H4 (cell line): ENCODE measurements at places on chromosomes 16 and 17. TPM values are rescaled to one million over a fixed set of nuclear protein-coding genes. Genes with fewer than 3 reads are reported as not detected.
A peak's percentile ranks its signal among the peaks of the same experiment; 100 is the strongest.

- DNase-seq: no peak
Measured at GRCh38 chr16:22660441-22661160, 149.9 kb downstream of the NPIPB5 start.

DNA sequence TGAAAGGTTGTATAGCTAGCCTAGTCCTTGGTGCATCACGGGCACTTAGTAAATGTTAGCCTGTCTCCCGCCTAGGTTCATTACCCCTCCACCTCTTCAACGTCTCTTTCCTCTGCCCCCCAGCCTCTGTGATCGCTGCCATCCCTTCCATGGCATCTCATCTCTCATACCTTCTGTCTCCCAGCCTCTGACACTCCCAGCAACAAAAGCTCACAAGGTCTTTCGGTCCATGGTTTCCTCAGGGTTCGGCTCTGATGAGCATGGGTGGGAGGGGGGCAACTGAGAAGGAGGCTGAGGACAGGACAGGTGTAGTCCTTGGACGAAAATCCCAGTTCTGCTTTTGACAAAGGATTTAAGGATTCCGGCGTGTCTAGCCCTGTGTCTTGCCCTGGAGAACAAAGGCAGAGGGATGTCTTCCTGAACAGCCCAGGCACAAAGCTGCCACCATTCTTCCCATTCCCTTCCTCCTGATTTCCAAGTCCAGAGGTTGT, 16.7 kb downstream of the CCR7 start:
- DNase-seq: no peak

GRCh38 chr17:77644181-77645071, 314.1 kb upstream of the TNRC6C start:
- no peak for DNase-seq

DNA sequence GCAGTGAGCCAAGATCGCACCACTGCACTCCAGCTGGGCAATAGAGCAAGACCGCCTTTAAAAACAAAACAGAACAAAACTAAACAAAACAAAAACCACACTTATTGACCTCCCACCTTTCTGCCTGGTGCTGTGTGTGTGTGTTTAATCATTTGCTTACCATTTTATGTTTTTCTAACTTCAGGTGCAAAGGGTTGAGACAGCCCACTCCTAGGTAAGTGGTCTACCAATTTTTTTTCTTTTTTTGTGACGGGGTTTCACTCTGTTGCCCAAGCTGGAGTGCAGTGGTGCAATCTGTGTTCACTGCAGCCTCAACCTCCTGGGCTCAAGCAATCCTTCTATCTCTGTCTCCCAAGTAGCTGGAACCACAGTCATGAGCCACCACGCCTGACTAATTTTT, 65.8 kb downstream of the SALL1 start:
- DNase-seq: no peak

DNA sequence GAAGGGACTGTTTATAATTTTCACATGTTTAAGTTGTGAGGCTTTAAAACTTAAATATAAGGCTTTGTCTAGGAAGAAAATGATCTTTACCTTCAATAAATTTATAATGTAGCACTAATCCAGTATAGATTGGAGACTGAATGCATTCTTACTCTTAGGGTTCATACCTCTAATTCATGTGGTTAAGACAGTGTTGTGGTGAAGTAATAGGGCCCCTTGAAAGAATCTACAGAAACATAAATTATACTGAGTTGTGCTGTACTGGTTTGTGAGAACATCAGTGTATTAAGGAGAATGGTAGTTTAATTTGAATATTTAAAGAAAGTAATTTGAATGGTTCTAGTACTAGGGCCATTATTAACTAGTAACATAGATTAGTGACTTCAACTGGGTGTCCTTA, 13.7 kb downstream of the HAPSTR1 start:
- no peak for DNase-seq

DNA sequence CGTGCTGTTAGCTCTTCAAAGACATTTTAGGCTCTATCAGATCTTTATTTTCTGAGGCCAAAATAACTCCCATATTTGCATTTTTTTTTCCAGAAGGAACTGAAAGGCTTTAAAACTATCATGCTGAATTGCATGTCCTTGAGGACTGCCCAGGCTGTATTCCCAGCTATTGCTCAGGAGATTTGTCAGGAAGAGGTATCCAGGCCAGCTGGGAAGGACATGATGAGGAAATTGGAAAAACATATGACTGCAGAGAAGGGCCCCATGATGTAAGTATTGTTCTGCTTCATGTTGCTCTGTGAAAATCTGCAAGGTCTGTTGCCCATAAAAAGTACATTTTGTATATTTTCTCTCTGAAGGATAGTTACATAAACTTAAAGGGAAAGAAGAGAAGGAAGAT, 5.7 kb downstream of the CDC6 start:
- no peak for DNase-seq

GRCh38 chr16:17556276-17557052, 85.7 kb upstream of the XYLT1 start:
- peak; percentile 40 for DNase-seq

DNA sequence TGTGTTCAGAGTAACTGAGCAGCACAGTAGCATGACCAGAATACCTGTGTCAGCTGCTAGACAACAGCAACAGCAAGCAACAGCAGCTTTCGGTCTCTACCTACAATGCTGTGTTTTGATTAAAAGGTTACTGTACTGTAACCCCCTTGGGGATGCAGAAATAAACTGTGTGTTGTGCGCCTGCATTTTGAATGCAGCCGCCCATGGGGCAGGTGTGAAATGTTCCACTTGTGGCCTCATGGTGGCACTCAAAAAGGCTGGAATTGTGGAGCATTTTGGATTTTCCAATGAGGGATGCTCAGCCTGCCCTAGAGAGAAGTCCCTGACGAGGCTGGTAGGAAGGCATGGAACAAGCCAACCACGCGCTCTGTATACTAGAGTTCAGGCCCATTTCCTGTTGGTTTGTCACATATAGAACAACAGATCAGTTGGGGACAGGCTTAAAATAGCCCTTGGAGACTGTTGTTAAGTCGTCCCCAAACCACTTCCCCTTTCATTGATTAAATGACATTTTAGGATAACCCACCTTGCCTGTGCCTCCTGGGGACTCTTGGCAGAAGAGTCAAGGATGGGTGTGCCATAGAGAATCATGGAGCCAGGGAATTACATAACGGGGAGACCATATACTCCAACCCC, 27.1 kb downstream of the SCPEP1 start:
- DNase-seq: no peak

- DNase-seq: no peak
Measured at GRCh38 chr16:629185-629832, 1.5 kb upstream of the WFIKKN1 start.

DNA sequence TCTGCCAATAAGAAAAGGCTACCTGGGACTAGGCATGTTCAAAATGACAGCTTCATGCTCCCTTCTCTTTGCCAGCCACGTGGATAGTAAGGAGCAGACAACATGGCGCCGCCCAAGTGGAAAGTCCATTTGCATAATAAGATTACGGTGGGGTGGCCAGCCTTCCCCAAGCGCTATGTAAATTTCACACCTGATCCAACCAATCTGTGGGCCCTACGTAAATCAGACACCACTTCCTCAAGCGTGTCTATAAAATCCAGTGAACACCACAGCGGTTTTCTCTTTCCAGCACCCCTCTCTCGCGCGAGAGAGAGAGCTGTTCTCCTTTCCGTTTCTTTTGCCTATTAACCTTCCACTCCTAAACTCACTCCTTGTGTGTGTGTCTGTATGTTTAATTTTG, 140.3 kb upstream of the ERCC4 start:
- peak; percentile 73 for DNase-seq

- DNase-seq: no peak
Measured at GRCh38 chr16:84223456-84223855, 16.4 kb downstream of the KCNG4 start.

- no peak for DNase-seq
Measured at GRCh38 chr16:87489434-87490045, 3.3 kb downstream of the ZCCHC14 start.

DNA sequence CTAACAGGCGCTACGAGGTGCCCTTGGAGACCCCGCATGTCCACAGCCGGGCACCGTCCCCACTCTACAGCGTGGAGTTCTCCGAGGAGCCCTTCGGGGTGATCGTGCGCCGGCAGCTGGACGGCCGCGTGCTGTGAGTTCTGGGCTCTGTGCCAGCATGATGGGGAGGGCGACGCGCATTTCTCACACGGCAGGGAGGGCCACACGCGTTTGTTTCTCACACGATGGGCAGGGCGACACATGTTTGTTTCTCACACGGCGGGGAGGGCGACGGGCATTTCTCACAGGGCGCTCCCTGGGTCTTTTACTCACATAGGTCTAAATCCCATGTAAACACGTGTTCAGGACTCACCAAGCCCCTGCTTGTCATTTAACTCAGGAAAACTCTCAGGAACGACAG, 4.4 kb downstream of the GAA start:
- DNase-seq: no peak

DNA sequence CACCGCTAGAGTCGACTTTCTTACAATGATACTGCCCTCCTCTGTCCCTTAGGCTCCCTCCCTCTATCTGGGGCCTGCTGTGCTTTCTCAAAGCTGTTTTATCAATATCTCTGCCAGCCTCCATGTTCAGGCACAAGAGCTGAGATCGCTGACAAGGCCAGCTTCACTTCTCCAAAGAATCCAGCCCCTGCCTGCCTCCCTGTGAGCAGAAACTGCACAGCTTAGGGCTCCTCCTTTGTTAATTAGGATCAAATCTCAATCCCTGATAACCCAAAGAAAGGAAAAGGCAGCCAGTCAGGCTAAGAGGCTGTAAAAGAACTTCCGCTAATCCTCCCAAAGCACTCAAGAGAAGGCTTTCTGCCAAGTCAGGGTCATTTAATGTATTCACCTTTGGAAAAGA, 616.0 kb upstream of the CDH11 start:
- DNase-seq: no peak

GRCh38 chr16:84495506-84495905, 9.0 kb downstream of the MEAK7 start:
- DNase-seq: no peak

- no peak for DNase-seq
Measured at GRCh38 chr16:56116577-56116964, 74.7 kb upstream of the GNAO1 start.

DNA sequence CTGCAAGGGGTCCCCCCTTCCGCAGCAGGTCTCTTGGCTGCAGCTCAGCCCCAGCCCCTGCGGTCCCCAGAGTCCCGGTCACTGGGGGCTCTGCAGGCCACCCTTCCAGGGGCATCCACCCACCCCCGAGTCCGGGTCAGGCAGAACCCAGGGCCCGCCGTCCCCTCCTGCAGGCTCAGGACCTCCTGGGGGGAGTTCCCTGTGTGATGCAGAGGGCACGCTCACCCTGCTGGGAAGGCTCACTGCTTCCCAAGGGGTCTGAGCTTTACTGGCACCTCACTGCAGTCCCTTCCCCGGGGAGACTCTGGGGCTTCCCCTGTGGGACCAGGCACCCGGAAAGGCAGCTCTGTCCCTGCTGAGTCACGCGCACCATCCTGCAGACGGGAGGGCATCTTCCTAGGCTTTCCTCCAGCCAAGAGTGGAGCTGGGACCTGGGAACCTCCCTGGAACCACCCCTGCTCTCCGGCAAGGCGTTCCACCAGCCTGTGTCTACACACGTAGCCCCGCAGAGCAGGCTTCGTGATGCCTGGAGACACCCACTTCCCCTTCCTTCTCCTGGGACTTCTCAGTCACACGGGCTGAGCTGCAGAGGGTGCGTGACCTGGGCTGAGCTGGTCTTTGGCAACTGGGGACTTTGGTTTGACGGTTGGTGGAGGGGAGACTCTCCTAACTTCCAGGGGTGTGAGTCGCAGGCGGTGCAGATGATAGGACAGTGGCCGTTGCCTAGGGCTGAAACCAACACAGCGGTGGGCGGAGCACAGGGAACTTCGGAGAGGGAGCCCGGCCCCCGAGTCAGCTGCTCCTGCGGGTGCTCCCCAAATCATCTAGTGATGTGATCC, 23.4 kb downstream of the SLC25A10 start:
- no peak for DNase-seq

GRCh38 chr17:58279016-58279711, 1.6 kb downstream of the MPO start:
- no peak for DNase-seq

- no peak for DNase-seq
Measured at GRCh38 chr16:73113336-73113735, 65.4 kb upstream of the ZFHX3 start.

- no peak for DNase-seq
Measured at GRCh38 chr16:22425847-22426246, 51.4 kb upstream of the CDR2 start.

DNA sequence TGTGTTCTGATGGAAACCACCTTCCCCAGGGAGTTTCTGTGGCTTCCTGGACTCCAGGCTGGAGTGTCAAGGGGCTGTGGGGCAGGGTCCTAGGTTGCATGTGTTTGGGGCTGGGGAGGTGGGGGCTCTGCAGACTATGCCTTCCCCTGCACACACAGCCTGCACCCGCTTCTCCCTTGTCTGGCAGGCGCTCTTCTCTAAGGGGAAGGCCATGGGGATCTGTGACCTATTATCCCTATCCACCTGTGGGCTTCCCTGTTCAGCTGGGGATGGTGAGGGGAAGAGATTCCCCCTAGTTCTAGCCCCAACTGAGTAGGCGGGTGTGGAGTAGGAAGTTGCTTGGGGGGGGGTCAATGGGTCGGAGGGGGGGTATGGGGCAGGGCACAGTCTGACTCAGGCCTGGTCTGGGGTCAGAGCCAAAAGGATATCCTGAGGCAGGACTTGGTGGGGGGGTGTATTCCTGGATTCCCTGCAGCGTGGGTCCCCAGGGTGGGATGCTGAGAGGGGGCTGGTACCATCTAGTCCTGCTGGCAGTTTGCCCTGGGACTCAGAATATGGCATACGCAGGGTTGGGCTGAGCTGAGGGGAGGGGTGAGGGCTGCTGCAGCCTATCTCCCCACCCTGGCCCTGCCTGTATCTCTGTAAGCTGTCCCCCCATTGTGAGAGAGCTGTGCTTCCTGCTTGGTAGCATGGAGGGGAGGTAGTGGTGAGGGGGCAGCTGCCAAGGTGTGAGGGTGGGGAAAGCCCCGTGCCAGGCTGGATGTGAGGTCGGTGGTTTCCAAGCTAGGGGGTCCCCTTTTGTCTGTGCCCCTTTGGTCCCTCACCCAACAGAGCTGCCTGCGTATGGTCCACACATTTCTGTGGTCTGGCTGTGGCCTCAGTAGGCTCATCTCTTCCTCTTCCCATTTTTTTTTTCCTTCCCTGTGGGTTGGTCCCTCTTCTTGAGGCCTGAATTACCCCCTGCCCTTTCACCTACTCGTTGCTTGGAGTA, 14.7 kb downstream of the RARA start:
- no peak for DNase-seq

DNA sequence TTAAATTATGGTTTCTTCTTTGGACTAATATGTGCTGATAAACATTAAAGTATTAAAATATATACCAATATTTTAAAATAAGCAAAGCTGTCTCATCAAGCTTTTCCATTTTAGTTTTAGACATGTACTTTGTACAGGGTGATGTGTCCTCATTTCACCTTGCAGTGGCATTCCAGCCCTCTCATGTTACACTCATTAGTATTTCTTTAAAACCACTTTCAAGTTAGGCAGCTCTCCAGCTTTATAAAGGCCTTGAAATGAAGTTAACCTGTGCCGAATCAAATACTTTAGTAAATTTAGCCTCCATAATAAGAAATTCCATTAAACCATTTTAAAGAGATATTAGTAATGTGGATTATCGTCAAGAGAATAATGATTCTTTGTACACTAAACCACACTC, 107.6 kb upstream of the HLF start:
- DNase-seq: peak; percentile 59

- DNase-seq: no peak
Measured at GRCh38 chr16:4081521-4082021, 34.7 kb downstream of the ADCY9 start.

- DNase-seq: no peak
Measured at GRCh38 chr17:75724016-75725003, 3.1 kb downstream of the ITGB4 start.

GRCh38 chr17:39174920-39175694, 9.1 kb upstream of the ARL5C start:
- peak; percentile 53 for DNase-seq

Gene SAT2
- total RNA-seq: 39.6 and 45.6 TPM in 2 replicates

Gene CDK5R1
- 2.5 and 3.2 TPM in 2 replicates for total RNA-seq

Gene BCL6B
- total RNA-seq: not detected in 2 replicates

Gene KRTAP4-5
- total RNA-seq: not detected in 2 replicates
